Chondrocyte (in vitro differentiated cells): ENCODE measurements at places on chromosomes 3 and 15. TPM values are rescaled to one million over a fixed set of nuclear protein-coding genes. Genes with fewer than 3 reads are reported as not detected.

DNA sequence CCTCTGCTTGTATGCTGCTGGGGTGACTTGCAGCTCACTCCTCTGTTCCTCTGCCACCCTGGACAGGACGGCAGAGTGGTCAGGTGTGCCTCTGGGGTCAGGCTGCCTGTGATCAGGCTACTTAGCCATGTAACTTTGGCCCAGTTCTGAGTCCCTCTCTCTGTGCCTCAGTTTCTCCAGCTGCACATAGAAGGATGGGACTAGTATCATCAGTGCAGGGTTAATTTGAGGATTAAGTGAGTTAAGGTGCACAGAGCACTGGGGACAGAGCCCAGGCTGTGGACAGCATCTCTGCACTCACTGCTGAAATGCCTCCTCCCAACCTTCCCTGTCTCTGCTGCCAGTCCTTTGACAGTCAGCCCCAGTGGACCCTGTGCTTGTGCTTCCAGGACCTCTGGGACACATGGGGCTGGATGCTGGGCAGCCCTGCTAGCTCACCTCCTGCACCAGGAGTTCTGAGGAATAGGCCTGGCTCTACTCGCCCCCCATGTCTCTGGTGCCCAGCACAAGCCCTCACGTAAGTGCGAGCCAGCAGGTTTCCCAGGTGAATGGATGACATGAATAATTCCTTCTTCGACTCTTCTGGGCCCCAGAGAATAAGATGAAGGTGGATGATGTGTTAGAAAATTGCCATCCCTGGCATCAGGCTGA lies 19.3 kb upstream of the PRR23E start:
- no peak overlapping the region for H3K4me3 ChIP-seq
- H3K4me1 ChIP-seq: peaks cover 9% of the 10 kb centered on the region

GOLGA6L4 gene
- total RNA-seq: 3.4 to 6.8 TPM (median 6.2 TPM) in 3 replicates

DNA sequence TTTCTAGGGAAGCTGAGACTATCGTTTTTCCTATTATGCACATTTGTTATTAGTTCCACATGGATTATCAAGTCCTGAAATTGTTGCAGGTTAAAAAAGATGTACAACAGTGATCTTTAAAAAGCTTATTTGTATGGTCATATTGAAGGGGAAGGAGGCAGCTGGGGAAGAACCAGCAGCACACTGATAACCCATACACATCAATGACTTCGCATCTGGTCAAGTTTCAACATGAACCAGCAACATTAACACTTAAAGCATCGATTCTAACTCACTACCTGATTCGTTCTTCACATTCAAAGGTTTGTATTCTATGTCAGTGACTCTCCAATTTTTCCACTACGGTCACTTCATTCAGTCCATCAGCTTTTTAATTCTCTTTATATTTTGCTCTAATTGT lies 56.4 kb downstream of the NCEH1 start:
- peaks cover 7% of the 10 kb centered on the region for H3K4me1 ChIP-seq
- H3K27me3 ChIP-seq: no peaks in the 10 kb centered on the region
- no peak overlapping the region for H3K27ac ChIP-seq
- DNase-seq: no peak
- no peak overlapping the region for H3K4me3 ChIP-seq
- no peaks in the 10 kb centered on the region for H3K36me3 ChIP-seq

DNA sequence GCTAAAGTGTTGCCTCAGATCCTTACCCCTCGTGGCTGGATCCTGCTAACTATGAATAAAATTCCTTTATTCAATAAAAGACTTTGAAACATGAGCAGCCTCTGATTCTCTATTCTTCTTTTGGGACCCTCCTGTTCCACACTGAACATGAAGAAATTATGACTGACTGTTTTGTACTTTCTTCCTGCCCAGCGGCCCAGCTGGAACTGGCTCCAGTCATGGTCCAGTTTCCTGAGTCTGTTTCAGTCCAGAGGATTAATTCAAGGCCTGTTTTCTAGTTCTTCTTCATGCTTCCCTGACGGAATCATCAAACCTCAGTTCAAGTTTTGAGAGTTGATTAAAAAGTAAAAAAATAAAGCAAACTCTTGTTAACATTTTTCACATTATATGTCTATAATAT lies 52.6 kb upstream of the CP start:
- H3K36me3 ChIP-seq: no peaks in the 10 kb centered on the region
- H3K27ac ChIP-seq: peak overlapping the region; percentile 65
- H3K27me3 ChIP-seq: no peaks in the 10 kb centered on the region
- no peak for DNase-seq
- H3K4me3 ChIP-seq: no peak overlapping the region
- H3K4me1 ChIP-seq: peaks cover 56% of the 10 kb centered on the region

CHAC1 gene
- 2.8 to 78.5 TPM (median 77.6 TPM) in 3 replicates for total RNA-seq

RIOX2 gene
- 26.5 to 35.2 TPM (median 27.1 TPM) in 3 replicates for total RNA-seq

DNA sequence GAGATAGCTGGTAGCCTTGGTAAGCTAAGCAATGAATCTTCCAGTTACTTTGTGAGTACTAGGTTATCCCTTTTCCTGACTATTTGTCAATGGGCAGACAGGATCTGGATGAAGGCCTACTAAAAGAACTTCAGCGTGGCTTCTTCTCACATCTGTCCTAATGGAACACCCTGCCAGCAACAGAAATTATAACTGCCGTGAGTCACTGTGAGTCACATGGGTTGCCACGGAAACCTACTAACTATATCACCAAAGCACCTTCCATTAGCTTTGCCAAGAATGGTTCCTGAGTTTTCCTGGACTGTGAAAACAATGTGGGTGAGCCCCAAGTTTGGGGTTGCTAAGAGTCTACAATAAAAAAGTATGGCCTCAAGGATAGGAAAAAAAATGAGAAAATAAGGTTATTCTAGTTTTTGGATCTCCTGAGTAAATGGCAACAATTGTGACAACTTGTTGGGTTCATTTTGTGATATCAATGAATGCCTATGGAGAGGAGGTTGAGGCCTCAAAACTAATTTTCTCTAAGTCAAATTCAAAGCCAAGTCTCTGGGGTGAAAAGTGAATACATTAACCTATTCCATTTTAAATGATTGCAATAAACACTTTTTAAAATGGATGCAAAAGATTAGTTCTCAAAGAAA lies 195.1 kb upstream of the ICE2 start:
- no peak for DNase-seq
- H3K4me1 ChIP-seq: peaks cover 23% of the 10 kb centered on the region

DNA sequence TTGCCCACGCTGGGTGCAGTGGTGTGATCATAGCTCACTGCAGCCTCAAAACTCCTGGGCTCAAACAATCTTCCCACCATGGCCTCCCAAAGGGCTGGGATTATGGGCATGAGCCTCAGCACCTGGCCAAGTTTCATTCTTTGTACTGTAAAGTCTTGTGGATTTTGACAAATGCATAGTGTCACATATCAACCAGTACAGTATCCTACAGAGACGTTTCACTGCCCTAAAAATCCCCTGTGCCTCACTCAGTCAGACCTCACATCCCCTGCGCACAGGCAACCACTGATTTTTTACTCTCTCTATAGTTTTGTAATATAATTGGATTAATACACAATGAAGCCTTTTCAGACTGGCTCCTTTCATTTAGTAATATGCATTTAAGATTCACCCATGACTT lies 130.7 kb upstream of the UBE2E1 start:
- H3K27ac ChIP-seq: no peak overlapping the region
- no peak overlapping the region for H3K4me3 ChIP-seq
- no peak for DNase-seq
- no peaks in the 10 kb centered on the region for H3K27me3 ChIP-seq

GRCh38 chr15:65821070-65821469 lies 29.0 kb upstream of the DENND4A start:
- H3K27me3 ChIP-seq: no peaks in the 10 kb centered on the region
- no peaks in the 10 kb centered on the region for H3K4me1 ChIP-seq
- no peak overlapping the region for H3K27ac ChIP-seq
- no peak for DNase-seq

PIF1 gene
- total RNA-seq: 1.8 to 6.1 TPM (median 5.9 TPM) in 3 replicates

DNA sequence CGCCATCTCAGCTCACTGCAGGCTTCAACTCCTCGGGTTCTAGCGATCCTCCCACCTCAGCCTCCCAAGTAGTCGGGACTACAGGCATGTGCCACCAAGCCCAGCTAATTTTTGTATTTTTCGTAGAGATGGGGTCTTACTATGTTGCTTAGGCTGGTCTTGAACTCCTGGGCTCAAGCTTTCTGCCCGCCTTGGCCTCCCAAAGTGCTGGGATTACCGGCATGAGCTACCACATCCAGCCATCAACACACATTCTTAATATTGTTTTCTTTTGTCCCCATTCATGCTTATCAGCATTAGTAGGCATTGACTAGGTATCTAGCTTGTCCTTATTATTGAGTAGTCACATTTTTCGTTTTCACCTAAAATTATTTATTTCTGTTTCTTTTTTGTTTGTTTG lies 168.3 kb downstream of the GHSR start:
- H3K36me3 ChIP-seq: peaks cover 20% of the 10 kb centered on the region
- H3K27me3 ChIP-seq: no peaks in the 10 kb centered on the region
- peaks cover 89% of the 10 kb centered on the region for H3K4me1 ChIP-seq

DNA sequence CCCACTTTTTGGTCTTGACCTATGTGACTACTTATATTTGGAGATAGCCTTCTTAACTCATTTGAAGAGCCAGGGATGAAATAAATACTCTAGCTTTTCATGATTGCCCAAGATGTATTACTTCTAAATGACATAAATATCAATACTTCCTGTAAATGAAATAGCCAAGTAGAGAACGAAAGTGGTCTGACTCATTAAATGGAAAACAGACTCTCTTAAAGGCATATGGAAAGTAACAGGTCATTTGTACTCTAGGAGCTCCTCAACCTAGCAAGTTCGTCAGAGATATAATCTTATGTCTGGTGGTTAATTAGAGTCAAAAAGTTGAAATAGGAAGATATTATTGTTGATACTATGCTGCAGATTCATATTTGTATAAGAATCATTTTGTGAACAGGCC lies 1105.4 kb downstream of the TUSC7 start:
- H3K36me3 ChIP-seq: no peaks in the 10 kb centered on the region
- DNase-seq: no peak
- H3K27ac ChIP-seq: no peak overlapping the region
- H3K27me3 ChIP-seq: peaks cover 10% of the 10 kb centered on the region

- no peak overlapping the region for H3K4me3 ChIP-seq
- DNase-seq: no peak
- no peaks in the 10 kb centered on the region for H3K27me3 ChIP-seq
- no peaks in the 10 kb centered on the region for H3K4me1 ChIP-seq
- H3K27ac ChIP-seq: no peak overlapping the region
- peaks cover 16% of the 10 kb centered on the region for H3K36me3 ChIP-seq
Measured at GRCh38 chr15:55484917-55485672, 22.9 kb downstream of the DNAAF4 start.

DNA sequence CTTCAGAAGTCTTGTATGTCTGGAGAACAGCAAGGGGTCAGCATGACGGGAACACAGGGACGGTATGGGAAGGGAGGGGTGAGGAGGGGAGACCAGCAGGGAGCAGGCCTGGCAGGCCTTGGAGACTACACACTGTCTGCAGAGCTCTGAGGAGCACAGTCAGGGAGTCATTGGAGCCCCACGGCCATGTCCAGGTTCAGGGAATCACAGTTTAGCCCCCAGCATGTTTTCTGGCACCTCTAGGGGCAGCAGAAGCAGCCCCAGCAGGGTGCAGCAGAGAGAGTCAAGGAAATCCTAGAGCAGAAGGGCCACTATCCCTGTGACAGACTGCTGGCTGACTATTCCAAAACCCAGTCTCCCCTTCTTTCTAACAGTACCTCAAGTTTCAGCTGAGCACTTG lies 3.2 kb downstream of the LAMP3 start:
- no peak overlapping the region for H3K4me3 ChIP-seq
- no peak for DNase-seq
- H3K27ac ChIP-seq: no peak overlapping the region
- peaks cover 17% of the 10 kb centered on the region for H3K4me1 ChIP-seq
- H3K27me3 ChIP-seq: no peaks in the 10 kb centered on the region

RAB5A gene
- 70.6 to 81.1 TPM (median 76.0 TPM) in 3 replicates for total RNA-seq

ACVR2B gene
- 4.3 to 5.2 TPM (median 4.9 TPM) in 3 replicates for total RNA-seq

BSN gene
- 0.77 to 0.82 TPM (median 0.77 TPM) in 3 replicates for total RNA-seq

DNA sequence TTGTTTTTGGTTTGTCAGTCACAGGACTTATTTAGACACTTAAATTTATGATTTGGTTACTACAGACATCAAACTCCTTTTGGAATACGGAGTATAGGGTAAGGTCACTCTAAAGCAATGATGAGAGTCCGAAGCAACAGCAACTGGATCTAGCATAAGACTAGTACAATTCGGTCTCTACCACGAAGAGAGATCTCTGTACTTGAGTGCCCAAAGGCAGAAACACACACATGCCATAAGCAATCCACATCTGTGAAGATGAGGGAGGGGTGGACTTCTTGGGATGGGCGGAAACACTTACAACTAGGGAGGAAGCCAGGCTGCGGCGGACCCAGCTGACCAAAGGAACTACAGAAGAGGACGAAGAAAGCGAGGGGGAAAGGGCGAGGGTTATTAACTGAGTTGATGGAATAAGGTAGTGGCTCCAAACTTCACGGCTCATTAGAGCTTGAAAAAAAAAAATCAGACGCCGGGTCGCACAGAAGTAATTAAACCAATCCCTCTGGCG lies 595 bp downstream of the DPH6 start:
- peak overlapping the region; percentile 96 for H3K27ac ChIP-seq
- peak overlapping the region; percentile 85 for H3K4me3 ChIP-seq
- peaks cover 2% of the 10 kb centered on the region for H3K36me3 ChIP-seq
- peaks cover 46% of the 10 kb centered on the region for H3K4me1 ChIP-seq
- no peaks in the 10 kb centered on the region for H3K27me3 ChIP-seq

GRCh38 chr3:194277104-194277785 lies 73.9 kb downstream of the CPN2 start:
- peaks cover 41% of the 10 kb centered on the region for H3K4me1 ChIP-seq
- H3K4me3 ChIP-seq: no peak overlapping the region
- DNase-seq: peak; percentile 76
- H3K36me3 ChIP-seq: no peaks in the 10 kb centered on the region
- peak overlapping the region; percentile 69 for H3K27ac ChIP-seq

FAM174B gene
- 11.0 to 24.0 TPM (median 21.9 TPM) in 3 replicates for total RNA-seq

DNA sequence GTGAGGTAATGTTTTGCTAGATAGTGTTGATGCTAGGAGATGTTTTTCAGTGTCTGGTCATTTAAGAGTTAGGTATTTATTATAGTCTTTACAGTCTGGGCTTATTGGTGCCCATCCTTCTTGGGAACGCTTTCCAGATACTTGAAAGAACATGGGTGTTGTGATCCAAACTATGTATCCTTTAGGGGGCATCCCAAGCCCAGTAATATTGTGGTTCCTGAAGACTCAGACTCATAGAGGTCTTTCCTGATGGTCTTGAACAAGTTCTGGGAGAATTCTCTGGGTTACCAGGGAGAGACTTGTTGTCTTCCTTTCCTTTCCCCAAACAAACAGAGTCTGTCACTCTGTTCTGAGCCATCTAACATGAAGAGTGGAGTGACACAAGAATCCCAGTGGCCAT lies 99.7 kb upstream of the LRRC3B start:
- no peaks in the 10 kb centered on the region for H3K27me3 ChIP-seq
- peaks cover 1% of the 10 kb centered on the region for H3K36me3 ChIP-seq
- no peaks in the 10 kb centered on the region for H3K4me1 ChIP-seq

- peaks cover 20% of the 10 kb centered on the region for H3K4me1 ChIP-seq
- H3K27ac ChIP-seq: no peak overlapping the region
- H3K27me3 ChIP-seq: no peaks in the 10 kb centered on the region
- no peak for DNase-seq
- no peaks in the 10 kb centered on the region for H3K36me3 ChIP-seq
Measured at GRCh38 chr3:110569073-110569472, 502.5 kb upstream of the NECTIN3 start.

- peaks cover 2% of the 10 kb centered on the region for H3K4me1 ChIP-seq
- DNase-seq: no peak
- peaks cover 1% of the 10 kb centered on the region for H3K36me3 ChIP-seq
Measured at GRCh38 chr3:156413293-156413892, 141.5 kb downstream of the SSR3 start.
